ENCODE measurements at places on chromosomes 5 and 9.

DNA sequence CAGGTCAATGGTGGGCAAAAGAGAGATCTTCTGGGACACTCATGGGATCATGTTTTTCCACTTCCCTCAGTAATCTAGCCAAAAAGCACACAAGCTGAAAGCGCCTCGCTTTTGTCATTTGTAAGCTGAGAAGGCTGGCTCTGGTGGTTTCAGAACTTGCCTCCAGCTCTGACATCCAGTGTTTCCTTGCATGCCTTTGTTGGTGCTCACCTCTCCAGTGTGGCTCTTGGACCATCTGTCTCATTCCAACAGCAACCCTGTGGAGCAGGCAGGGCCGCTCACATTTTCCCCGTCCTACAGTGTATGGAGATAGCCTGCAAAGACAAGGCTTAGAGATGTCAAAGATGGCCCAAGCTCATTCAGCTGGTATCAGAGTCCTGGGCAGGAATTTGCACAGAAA is 160.8 kb upstream of the KLF4 start:
- no peak for DNase-seq

DNA sequence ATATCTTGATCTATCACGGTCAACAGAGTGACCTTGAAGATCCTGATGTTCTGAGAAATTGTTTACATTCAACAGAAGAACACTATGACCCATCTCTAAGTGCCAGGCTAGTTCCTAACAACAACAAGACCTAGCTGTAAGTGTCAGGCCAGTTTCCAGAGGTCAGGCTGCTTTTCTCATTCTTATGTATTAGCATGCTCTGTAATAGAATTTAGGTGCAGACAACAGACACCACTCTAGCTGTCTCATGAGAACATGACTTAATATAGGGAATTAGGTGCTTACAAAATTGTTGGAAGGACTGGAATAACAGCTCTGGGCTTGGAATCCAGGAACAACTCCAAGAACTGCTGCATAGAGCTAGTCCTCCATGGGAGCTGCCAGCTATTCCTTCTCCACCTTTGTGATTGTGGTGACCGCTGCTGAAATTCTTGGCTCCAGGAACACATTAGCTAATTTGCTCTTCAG is 138.7 kb downstream of the SNX18 start:
- DNase-seq, result no peak

DNA sequence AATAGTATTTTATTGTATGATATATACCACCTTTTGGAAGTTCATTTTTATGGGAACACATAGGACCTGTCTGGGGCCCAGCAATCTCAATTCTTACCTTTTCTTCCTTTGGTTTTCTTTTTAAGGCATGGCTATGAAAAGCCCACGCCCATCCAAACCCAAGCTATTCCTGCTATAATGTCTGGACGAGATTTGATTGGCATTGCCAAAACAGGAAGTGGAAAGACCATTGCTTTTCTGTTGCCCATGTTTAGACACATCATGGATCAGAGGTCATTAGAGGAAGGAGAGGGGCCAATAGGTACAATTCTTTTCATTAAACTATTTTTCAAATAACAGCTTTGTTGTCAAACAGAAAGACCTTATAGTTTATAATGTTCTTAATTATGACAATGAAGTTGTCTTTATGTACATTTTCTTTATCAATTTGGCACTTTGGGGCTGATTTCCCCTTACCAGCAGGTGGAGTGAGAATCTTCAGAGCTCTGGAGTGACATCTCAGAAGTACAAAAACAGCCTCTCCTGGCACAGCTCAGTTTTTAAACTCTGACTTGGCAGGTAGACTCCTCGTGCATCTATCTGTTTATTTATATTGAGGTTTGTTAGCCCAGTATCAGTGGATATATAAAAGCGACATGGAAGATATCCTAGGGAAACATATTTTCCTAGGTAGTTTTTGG is 25.8 kb downstream of the DDX46 start:
- no peak for DNase-seq

DNA sequence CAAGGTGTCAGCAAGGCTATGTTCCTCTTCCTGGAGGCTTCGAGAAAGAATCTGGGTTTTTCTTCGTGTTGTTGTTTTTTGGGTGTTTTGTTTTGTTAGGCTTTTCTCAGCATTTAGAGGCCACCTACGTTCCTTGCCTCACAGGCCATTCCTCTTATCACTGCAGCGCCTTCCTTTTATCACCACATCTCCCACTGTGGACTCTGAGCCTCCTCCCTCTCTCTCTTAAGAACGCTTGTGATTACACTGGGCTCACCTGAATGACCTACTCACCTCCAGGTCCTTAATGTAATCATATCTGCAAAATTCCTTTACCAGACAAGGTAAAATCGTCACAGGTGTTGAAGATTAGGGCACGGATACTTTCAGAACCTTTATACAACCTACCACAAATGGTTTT is 340.8 kb downstream of the DTWD2 start:
- no peak for DNase-seq

DNA sequence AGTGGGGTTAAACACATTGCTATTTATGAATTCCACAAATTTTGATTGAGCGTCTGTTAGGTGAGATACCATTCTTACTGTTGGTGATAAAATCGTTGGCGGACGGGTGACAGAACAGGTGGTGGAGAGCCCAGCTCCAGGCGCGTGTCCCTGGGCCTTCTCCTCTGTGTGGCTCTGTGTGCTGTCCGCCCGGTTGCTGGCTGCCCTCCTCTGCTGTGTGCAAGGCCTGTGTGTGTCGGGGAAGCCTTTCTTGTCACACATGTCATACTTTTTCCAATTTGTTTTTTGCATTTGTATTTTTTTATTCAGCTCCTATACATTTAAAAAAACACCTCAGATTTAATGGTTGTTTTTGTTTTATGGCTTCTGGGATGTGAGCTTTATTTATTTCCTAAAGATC is 33.9 kb downstream of the TENT4A start:
- DNase-seq, result no peak

DNA sequence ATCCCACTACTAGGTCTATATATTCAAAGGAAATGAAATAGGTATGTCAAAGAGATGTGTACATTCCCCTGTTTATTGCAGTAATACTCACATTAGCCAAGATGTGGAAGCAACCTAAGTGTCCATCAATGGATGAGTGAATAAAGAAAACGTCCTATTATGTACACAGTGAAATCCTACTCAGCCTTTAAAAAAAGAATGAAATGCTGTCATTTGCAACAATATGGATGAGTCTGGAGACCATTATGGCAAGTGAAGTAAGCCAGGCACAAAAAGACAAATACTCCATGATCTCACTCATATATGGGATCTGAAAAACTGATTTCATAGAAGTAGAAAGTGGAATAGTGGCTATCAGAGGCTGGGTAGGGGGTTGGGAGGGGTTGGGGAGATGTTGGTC is 909.1 kb upstream of the DMAC1 start:
- no peak for DNase-seq

DNA sequence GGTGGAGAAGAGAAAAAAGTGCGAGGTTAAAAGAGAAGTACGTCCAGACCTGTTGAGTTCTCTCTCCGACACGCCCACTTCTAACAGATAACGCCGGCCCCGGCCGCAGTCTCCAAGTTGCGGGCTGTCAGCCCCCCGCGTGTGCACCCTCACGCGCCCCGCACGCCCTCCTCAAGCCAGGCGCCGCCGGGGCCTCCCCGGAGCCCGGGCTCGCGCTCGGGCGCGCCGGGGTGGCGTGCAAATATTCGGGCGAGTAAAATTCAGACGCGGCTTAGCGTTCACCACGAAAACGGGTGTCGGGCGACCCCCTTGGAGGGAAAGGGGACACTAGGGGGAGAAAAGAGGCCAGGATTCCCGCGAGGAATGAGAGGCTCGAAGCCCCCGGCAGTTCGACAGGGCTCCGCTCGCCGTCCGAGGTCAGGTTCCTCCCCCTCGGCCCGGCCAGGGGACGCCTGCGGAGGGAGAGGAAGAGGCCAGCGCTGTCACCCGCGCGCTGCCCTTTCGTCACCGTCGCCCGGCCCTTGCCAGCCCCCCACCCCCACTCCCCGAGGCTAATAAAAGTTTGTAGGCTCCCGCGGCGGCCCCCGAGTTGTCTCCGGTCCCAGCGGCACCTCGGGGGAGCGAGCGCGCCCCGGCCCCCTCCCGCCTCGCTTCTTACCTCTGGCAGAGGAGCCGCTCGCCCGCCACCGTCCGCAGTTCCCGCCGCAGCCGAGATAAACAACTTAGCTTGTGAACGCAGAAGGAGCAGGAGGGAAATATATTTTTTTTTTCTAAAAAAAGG is 743 bp downstream of the NR3C1 start:
- DNase-seq, result peak; percentile 79

GRCh38 chr9:134234001-134234660 is 69.8 kb upstream of the RNU6ATAC start:
- DNase-seq, result no peak

DNA sequence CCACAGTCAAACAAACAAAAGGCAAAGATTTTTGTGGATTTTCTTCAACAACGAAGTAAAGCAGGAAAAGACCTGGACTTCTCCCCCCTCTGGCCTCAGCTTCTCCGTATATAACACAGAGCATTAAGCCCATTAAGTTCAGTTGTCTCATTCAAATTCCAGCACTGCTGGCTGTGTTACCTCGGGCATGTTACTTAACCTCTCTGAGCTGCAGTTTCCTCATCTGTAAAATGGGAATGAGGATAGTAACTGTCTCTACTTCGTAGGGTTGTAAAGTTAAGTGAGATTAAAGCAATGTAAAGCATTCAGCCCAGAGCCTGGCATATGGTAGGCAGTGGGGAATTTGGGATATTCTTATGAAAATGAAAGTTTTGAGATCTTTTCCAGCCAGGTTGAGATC is 92.7 kb upstream of the SMIM23 start:
- DNase-seq, result no peak

DNA sequence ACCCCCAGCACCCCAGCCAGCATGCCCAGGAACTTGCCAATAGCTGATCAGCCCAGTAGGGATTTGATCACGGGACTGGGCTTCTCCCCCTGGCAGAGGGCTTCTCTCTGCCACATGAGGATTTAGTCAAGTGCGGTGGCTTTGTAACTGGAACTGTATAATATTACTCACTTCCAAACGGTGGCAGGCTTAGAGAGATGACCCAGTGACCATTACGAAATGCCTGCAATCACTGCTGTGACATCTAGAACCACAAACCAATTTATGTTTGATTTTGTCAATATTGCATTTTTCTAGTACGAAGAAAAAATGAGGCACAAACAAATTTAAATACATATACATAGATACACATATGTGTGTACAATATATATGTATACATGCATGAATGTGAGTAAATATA is 192.1 kb downstream of the ERCC6L2 start:
- peak; percentile 22 for DNase-seq

- peak; percentile 8 for DNase-seq
Observed at GRCh38 chr5:146340260-146341081, 1.8 kb downstream of the POU4F3 start.

GRCh38 chr9:97954550-97954989 is 16.6 kb upstream of the HEMGN start:
- DNase-seq, result peak; percentile 28

DNA sequence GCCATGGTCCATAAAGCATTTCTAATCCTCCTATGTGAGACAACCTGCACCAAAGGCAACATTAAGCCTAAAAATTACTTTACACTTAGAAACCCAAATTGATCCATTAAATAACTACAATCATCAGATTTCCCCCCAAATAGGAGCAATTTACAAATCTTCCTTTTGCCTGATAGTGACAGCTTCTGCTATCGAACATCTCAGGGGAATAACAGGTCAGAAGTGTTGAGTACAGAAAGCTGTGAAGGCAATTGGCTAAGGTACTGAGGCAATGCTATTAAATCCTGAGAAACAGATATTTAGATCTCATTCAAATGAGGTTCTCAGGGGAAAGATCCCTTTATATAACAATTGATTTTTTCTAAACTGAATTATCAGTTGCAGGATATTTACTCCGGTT is 141.1 kb downstream of the PIK3R1 start:
- DNase-seq, result no peak

DNA sequence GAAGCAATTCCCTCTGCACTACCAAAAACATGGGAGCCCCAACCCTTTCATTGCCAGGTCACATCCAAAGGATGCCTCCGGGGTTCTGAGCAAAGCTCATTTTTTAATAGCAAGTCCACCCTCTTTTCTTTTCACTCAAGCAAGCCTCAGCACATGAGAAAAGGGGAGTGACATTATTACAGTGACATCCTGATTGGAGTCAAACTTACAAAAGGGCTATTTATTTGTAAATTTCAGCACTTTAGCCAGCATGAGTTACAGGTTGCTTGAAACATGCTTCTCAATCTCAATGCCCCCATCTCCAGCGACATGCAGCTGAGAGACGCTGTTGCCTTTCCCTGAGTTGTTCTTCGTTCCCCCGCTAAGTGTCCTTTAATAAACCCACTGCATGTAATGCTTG is 238.4 kb upstream of the PANK3 start:
- no peak for DNase-seq

DNA sequence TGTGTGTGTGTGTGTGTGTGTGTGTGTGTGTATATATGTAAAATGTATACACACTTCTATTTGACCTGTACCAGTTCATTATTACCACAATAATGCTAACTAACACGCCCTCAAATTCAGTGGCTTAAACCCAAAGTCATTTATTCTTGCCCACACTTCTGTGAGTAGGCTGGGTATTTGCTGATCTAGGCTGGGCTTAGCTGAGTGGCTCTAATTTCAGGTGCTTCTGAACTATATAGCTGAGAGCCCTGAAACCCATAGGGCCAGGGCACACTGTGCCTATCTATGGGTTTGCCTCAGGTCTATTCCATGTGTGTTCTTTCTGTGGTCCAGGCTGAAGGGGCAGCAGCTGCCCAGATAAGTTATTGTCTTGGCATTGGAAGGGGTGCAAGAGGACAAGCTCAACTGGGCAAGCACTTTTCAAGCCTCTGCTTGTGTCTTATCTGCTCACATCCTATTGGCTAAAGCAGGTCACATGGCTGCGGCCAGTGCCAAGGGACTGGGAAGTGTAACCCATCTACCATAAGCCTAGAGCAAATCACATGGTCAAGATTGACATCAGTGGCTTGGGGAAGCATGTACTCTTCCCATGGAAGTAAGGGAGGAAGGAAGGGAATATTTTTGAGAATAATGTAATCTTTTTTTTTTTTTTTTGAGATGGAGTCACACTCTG is 139.9 kb downstream of the PALM2AKAP2 start:
- no peak for DNase-seq

DNA sequence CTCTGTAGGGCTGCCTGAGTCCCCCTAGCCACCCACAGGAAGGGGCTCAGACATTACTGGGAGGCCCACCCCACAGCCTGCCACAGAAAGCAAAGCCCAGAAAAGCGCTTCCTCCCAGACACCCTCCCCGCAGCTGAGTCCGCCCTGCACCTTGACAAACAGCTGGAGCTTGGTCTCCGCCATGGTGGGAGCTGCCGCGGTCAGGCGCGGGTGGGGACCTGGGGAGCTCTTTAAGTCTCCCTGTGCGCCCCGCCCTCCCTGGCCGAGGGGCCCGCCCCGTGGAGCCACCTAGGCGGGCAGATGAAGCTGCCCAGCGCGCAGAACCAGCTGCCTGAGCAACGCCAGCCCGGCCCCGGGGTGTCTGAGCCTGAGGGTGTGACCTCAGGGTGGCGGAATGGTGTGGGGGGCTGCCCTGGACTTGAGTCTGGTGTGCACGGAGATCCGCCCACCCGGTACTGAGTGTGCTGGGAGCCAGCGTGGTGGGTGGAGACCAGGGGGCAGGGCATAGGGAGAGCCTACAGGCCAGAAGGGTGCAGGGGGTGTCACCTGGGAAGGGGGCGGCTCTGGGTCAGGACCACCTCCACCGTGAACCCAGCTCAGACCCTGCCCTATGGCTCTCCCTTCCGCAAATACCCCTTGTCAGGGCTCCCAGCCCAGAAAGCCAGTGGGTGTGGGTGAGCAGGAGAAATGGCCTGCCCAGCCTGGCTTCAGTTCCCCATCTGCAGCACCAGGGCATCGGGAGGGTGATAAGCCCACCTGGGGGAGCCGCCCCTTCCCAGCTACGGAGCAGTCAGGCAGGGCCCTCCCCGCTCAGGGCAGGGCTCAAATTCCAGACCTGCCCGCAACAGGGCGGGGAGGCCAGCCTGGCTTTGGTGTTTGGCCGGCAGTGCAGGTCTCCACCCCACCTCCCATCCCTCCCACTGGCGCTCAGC is at the start of gene CLIC3:
CLIC3 (minus strand) TSS at position 208 of the 932 bp plus-strand sequence; CDS start at position 183, 25 bp downstream.
- DNase-seq, result peak; percentile 11

All from inflammatory macrophage treated with lipopolysaccharide for 4 hours (primary cell).